Mucosa of descending colon (tissue), 3 donors: ENCODE measurements at places on chromosomes 4 and X.

- no peak for DNase-seq
These were observed 208.1 kb upstream of the TET2 start for GRCh38 chr4:104938624-104939023.

DNA sequence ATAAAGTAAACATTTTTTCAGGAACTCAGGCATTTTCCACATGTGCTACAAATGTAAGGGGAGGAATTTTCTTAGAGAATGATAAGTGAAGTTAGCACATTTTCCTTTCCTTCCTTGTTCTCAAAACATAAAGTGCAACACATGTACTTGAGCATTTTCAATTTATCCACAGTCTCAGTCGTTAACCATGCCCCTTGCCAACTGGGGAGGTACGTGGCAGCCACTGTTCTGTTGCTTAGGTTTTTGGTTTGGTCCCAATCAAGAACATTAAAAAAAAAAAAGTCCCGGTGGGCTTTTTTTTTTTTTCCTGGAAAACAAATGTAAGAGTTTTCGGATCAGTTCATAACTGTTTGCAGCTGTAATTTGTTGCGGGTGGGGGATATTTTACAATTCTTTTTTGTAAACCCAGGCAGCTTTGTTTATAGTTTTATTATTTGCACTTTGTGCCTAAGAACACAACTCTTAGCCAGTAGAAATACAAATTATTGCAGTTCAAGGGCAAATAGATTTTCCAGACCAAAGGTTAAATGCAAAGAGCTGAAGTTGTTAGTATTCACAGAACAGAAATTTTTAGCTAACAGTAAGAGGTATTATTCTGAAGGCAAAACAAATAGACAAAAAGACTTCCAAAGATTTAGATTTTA lies 112.1 kb upstream of the NAP1L5 start:
- no peak for DNase-seq

DNA sequence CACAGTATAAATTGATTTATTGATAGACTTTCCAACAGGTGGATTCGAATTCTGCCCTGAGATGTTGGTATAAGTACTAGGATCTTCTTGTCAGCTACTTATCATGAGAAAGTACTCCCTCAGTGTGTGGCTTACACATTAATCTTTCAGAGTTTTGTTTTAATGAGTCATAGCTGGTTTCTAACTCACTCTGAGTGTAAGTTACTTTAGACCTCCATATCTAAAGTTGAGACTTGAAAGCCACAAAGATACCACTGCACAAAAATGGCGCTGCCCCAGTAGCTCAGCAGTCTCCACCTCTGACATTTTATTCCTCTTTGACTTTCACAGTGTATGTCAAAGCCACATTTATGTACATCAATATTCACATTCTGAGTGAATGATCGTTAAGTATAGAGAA lies 318.5 kb downstream of the ARAP2 start:
- DNase-seq = no peak

- DNase-seq = peak; percentile 28
These were observed 978 bp downstream of the HS6ST2 start for GRCh38 chrX:132957211-132958090.
